Effector CD8-positive, alpha-beta T cell (primary cell): ENCODE measurements at places on chromosomes 12 and 14.

DNA sequence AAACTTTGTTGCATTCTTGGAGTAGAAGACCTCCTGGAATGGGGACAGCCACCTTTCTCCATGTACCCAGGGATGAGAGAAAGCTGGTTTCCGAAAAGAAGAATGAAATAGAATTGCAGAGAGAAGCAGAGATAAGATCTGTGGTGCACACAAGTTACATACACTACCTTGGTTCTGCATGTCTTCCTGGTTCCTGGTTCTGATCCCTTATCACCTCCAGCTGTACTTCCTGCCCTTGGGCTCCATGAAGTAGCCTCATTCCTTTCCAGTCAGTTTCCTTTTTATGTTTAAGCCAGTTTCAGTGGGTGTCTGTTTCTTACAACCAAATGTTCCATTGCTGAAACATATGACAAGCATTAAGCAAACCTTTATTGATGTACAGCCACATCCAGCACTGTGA, 69.3 kb downstream of the FBXW8 start:
- DNase-seq: no peak

GRCh38 chr14:20440882-20441281, 4.9 kb upstream of the KLHL33 start:
- no peak for DNase-seq

DNA sequence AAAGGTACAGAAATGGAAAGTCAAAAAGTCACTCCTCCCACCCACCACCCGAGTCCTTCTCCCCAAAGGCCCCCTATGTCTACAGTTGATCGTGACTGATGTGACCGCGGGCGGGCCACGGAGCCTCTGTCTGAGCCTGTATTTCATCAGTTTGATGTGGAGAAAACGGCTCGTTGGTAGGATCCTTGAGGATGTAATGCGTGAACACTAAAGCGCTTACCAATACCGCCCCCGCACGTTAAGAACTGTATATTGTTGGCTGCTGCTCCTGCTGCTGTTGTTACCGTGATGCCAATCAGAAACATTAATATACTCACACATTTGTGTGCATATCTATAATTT, 24.6 kb upstream of the UBC start:
- DNase-seq: no peak

GRCh38 chr12:118144499-118144898, 8.6 kb downstream of the PEBP1 start:
- DNase-seq: no peak

DNA sequence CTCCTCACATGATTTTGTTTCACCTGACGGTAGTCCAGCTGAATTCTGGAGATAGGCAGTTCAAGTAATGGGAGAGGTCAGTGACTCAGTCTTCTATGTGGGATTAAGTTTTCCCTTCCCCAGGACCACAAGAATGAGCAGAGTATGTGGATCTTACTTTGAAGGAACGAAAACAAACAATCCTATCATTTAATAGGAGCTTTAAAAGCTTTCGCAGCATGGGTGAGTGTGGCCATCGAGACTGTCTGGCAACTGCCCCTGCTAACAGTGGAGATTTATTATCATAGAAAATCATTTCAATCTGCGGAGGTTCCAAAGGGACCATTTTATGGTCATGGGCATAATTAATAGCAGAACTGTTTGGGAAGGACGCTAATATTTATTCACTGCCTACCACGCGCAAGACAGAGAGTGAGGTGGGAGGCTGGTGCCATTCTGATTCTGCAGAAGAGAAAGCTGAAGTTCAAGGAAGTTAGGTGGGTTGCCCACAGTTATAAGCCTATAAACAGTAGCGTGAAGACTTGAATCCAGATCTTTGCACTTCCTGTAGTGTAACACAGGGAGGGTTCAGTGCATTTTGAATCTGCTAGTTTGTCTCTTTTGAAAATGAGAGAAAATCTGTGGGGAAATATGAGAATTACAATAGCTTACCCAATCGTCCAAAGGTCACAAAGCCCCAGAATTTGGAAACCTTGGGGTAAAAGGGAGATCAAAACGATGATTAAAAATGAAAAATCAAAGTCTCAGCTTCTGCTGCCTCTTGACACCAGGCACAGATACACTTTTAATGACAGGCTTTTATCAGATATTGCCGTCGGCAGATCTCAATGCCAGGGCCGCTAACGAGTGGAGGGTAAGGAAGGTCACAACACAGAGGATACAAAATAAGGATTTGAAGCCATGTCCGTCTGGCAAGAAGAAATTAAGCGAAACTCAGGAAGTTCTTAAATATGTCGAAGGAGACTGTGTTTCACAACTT, 209.6 kb downstream of the CRADD start:
- no peak for DNase-seq

DNA sequence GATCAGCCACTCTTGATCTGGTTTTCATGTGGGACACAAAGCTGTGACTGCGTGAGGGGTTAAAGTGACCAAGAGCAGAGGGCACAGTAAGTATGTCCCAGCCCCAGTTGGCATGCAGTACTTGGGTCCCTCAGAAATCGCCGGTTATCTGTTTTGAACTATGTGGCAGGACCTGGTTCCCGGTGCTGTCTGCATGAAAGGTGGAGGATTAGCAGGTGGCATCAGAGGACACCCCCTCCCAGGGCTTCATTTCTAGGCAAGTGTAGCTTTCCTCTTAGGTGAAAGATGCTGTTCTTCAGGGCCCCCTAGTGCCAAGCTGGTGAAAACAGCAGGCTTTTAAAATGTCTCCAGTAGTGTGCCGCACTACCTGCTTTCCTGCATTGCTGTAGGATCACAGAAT, 57.1 kb downstream of the ATG14 start:
- no peak for DNase-seq

- no peak for DNase-seq
These were observed 40.3 kb downstream of the PEX5 start for GRCh38 chr12:7229741-7230140.

DNA sequence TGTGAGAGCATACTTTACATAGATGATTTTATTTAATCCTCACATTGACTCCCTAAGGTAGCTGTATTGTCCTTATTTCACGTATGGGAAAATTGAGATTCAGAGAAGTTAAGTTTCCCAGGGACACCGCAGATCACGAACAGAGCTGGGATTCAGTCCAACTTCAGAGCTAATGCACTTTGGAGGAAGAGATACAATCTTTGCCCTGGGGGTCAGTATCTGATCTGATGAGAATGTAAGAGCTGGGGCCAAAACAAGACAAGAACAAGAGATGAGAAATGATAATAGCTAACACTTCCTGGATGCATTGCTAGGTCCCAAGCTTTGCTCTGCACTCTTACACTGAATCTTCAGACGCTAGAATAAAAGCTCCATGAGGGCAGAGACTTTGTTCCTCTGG, 6.0 kb upstream of the CSAD start:
- DNase-seq: no peak

DNA sequence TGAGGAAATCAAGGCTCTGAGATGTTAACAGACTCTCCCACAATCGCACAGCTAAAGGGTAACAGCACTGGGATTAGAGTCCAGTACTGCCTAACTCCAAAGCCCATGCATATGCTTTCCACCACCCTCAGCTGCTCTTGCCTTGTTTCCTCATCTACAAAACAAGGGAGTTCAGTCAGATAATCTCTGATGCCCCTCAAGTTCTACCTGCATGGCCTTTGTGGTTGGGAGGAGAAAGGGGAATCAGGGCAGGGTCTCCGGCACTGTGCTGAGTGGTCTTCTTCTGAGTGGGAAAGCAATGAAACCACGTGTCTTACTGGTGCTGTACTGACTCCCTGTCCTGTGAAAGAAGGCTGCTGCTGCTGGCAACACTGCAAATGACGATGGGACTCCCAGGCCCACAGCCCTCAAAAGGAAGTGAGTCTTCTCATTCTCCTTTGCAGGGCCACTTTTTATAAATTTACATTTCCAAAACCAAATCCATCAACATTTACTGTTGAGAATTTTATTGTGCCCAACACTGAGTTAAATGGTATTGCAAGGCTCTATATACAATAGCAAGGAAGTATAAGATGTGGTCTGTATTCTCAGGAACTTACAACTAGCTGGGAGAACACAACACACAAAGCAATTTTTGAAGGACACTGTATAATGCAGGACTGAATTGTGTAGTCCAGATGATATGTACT, 19.7 kb upstream of the DUSP16 start:
- no peak for DNase-seq

DNA sequence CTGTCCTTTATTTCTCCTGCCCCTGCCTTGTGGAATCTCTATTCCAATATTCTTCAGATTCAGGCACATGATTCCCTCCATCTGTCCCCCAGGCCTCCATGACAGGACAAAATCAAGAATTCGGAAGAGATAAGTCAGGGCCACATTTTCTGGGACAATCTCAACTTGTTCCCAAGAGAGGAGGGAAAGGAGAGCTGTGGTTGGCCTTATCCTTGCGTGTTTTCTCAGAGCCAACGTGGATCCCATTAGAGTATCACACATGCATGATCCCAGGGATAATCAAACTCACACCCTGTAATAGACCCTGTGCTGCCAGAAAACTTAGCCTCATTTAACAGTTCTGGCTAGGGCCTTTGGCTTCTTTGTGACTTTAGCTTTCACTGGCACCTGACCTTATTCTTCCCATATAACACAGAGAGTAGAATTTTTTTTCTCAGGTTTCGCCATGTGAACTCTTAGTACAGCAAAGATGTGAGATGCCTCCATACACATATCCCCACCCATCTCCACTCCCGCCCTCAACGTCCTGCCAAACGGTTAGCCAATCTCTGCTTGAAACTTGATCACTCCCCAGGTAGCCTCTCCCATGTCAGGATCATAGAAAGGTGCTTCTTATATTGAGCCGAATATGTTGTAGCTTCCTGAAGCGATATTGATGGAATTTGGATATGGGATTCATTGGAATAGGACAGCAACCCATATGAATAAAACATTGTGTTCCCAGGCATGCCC, 6.7 kb upstream of the KRT1 start:
- no peak for DNase-seq

DNA sequence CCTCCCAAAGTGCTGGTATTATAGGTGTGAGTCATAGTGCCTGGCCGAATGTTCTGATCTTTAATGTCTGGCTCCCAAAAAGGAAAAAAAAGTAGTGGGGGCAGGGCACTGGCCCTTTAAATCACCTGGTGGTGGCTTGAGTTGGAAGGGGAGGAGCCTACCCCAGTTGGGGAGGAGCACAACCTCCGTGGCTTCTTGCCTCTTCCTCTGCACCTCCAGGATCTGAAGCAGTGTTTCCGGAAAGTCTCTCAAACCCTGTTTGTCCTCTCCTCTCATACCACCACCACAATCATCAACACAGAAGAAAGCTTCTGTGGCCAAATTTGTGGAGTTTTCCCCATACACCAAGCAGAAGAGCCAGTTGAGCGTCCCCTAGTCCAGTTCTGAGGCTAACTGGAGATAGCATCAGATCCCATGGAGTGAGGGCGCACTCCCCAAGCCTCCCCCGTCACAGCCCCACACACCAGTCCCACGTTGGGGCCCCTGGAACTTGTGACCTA, 24.3 kb upstream of the RCOR1 start:
- DNase-seq: no peak

DNA sequence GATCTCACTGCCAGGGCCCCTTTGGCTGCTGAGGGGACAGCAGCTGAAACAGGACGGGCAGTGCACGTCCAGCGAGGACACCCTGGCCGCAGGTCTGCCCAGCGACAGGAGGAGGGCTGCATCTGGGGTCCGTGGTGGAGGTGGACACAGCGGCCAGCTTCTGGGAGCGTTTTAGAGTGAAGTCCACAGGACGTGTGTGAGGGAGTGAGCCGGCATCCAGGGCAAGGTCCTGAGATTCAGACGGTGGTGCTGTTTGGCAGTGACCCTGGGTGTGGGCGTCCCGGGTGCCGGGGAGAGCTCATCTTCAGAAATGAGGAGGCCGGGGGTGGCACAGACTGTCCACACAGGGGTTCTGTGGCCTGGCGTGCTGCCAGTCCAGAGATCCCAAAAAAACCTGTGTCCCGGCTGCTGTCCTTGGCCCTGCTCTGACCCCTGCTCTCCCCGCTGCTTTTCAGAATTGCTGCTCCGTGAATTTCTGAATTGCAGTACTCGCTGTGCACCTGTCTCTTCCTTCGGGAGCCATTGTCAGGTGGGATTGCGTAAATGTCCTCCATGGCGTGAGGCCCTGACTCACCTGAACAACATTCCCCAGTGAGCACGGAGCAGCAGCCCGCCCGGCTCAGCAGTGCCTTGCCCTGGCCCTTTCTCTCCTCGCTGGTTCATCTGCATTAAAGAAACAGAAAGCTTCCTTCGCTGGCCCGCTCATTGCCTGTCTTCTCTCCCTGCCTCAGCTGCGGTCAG, 183.5 kb upstream of the C14orf180 start:
- DNase-seq: no peak

- DNase-seq: no peak
These were observed 40.0 kb downstream of the PEBP1 start for GRCh38 chr12:118175823-118176447.

DNA sequence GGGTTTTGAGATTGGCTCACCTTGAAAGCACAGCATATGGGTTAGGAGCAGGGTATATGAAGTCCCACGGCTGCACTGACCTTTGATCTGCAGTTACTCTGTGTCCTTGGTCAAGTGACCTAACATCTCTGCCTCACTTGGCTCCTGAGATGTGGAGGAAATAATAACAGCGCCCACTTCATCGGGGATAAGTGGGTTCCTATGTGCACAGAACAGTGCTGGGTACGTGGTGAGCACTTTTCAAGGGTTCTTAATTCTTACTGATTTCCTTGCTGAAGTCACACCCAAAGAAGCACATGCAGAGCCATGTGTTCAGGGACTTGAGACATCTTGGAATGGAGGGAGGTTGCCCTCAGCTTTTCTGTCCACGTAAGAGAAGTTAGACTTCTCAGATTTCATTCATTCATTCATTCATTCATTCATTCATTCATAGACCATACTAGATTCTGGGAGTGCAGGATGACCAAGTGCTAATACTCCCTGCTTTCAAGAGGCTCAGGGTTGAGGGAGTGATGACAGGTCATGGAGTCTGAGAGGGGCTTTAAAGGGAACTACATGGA, 39.4 kb downstream of the ADGRD1 start:
- no peak for DNase-seq

DNA sequence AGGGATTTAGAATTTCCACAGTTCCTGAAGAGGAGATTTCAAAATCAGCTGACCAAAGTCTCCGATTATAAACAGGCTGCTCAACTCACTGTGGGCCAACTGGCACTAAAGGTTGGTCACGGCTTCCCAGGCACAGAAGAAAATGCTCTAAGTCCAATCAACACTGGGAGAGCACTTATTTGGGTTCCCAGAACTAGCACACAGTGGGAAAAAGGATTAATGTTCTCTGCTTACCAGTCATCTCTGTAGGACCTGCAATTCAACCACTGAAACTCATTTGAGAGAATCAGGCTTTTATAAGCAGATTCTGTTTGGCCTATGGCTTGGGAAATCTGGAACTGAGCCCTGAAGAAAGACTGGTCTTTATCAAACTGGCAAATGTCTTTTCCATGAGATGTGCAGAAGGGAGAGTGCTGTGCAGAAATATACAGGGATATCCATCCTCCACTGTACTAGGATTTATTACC, 49.4 kb downstream of the ABCC9 start:
- DNase-seq: no peak

DNA sequence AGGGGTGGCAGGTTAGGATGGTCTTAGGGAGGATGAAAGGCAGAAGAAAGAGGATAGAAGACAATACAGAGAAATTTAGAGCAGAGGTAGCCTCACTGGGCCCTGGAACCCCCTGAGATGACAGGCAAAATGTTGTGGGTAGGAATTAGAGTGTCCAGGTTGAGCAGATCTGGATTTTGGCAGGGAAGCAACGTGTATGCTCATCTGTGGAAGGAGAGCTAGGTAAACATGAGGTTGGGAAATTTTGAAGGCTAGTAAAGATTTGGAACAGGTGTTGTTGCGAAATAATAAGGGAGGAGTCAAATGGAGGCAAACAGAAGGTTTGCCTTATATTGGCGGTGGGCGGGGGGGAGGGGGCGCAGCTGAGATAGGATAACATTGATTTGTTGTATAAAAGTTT, 5.3 kb downstream of the HSD17B6 start:
- DNase-seq: no peak
